Femur (tissue), 1 donor: ENCODE measurements at places on chromosomes 4 and X.

- DNase-seq = no peak
Observed at GRCh38 chr4:101689220-101689619, 101.3 kb upstream of the BANK1 start.

- no peak for DNase-seq
Observed at GRCh38 chr4:88398381-88398780, 19.7 kb downstream of the HERC6 start.

DNA sequence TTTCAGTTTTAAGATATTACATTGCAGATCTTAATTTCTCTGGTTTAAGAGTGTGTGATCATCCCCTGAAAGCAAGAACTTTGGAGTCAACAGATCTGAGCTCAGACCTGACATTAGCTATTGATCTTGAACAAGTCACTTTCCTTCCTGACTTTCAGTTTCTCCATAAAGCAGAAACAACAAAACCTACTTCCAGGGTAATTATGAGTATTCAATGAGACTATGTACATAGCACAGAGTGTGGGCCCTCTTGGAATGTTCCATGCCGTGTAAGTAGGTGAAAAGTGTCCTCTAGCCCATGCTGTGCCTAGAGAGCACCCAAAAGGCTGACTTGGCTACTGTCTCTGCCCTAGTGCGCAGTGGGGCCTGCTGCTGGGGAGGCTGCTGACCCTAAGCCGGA, 188.0 kb upstream of the RPL34 start:
- DNase-seq = no peak

DNA sequence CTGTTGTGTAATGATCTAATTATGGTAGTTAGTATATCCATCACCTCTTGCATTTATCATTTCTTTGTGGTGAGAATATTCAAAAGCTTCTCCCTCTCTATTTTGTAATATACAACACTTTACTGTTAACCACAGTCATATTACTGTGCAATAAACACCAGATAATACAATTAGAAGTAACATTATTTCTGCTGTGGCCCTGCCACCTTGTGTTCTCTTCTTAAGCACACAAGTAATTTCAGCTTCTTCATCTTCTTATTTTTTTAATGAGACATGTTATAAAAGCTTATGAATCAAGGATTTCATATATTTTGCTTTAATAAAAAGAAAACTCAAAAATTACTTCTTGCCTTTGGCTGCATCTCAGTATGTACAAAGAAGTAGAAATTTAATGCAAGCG, 675.2 kb upstream of the INTU start:
- no peak for DNase-seq

DNA sequence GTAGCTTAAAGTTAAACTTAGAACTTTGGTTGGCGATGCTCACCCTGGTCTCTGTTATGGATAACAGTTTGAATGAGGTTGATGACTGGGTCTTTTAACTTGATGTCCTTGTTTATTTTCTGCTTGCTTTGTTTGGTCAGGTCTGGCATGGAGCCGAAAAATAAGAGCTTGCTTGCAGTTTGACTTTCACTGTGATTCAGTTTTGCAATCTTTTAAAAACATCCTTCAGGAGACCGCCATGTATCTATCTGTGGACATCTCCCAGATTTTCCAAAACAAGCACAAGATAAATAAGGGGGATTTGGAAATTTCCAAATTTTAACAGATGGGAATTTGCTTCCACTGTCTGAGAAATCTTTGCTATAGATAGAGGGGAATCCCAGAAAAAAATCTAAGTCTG, 246.7 kb downstream of the PALLD start:
- DNase-seq = no peak

DNA sequence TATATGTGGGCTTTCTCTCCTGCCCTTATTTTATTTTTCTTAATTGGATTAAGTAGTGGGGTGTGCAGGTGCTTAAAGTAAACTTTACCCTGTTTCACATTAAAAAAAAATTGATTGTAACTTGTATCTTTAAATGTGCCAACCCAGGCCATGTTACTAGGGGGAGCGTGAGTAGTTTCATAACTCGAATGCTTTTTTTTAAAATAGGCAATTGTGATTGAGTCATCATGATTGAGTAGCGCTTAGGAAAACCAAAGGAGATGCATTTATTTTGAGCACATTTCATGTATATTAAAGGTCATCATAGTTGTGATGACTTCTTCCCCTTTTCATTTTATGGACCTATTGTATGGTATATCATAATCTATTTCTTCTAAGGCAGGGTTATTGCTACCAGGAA, 32.2 kb downstream of the GPAT3 start:
- DNase-seq = no peak

- no peak for DNase-seq
Observed at GRCh38 chrX:150575419-150575814, 7.0 kb downstream of the MTM1 start.

DNA sequence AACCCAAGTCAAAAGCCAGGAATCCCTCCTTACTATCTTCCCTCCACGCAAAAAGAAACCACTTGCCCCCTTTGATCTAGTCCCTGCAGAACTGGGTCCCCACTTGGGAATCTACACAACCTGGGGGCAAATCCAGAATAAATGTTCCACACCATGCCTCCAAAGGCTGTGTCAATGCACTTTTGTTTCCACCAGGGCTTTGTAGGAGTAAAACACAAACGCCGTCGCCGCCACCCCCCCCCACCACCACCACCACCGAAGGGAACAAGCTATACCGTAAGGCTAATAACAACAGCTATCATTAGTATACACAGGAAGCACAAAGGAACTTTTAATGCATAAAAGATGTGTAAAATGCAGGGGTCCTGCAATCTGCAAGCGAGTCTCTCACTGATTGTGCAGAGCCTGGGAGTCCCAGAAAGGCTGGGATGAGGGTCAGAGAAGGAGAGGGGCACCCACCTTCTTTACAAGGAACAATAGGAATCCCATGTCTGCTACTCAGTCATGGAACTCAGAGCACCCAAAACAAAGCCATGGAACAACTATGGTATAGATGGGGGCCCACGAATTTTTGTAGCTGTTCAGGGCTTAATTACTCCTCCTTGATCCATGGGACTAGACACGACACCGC, 13.2 kb downstream of the BCOR start:
- no peak for DNase-seq

DNA sequence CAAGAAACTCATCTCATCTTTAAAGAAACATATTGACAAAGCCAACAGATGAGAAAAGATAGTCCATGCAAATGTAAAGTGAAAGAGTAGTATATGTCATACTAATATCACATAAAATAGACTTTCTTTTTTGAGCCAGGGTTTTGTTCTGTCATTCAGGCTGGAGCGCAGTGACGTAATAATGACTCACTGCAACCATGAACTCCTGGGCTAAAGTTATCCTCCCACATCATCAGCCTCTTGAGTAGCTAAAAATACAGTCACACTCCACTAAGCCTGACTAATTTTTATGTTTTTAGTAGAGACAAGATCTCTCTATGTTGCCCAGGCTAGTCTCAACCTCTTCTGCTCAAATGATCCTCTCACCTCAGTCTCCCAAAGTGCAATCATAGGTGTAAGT, 51.8 kb upstream of the TRAM1L1 start:
- DNase-seq = no peak

GRCh38 chr4:36351082-36351666, 69.8 kb downstream of the DTHD1 start:
- peak; percentile 59 for DNase-seq

DNA sequence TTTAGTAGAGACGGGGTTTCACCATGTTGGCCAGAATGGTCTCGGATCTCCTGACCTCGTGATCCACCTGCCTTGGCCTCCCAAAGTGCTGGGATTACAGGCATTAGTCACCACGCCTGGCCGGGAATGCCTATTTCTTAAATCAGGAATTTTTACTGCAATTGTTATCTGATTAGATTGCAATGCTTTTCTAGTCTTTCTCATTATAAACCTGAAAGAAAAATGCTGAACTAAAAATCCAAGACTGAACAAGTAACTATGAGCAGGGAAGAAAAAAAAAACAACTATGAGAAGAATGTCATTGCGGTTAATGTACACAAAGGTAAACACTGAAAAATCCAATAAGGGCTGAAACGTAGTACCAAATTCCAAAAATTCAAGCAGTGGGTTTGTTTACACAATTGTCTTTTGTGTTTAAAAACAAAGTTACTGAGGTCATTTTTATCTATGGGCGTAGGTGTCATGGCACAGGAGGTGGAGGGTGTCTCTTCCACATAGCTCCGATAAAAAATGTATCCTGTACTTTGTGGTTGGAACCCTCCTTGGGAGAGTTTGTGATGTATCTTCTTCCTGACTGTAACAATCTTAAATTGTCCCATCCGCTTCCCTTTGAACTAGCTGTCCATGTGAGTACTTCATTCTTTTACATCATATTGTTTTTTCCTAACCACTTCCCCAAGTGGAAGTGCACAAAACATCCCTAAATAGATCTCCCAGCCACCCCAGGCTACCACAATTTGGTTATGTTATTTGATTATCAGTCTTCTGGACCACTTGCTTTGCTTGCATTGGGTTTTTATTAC, 11.1 kb upstream of the TMEM156 start:
- no peak for DNase-seq

DNA sequence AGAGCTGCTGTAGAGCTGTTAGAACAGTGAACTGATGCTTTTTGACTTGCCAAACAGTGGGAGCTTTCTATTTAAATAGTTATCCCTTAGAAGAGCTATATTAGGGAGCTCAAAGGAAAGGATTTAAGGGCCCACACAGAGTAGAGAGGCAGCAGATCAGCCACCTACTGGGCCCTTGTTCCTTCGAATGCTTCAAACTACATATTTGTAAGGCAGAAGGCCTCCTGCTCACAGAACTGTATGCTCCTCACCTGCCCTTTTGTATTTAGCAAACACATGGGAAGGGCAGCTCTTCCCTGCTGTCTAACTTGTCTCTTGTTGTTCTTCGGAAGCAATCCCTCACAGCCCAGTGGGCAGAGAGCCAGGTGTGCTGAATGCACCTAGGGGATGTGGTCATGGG, 38.0 kb downstream of the IL1RAPL1 start:
- DNase-seq = no peak

DNA sequence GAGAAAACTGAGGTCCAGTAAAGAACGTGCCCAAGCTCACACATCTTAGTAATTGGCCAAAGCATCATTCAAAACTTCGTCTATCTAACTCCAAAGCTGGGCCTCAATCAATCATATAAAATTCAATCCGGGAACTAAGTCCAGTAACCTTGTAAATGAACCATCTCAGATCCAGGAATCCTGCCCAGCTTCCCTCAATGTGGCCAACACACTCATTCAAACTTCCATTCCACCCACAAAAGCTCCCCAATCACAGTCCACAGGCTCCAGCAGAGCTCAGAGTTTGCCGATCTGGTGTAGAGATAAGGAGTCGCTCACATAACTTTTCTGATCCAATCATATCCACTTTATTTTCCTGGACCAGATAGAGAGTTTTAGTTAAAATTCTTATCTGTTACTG, 144.8 kb downstream of the SPATA18 start:
- peak; percentile 53 for DNase-seq

- no peak for DNase-seq
Observed at GRCh38 chrX:121236040-121236439, 188.6 kb downstream of the GLUD2 start.

GRCh38 chr4:112099701-112100297, 45.5 kb upstream of the FAM241A start:
- DNase-seq = no peak
